ENCODE measurements at places on chromosomes 12 and 14.

- DNase-seq, result no peak
These were observed 40.8 kb upstream of the POC1B start for GRCh38 chr12:89566615-89567014.

- DNase-seq, result peak; percentile 5
These were observed 26.0 kb upstream of the IL22 start for GRCh38 chr12:68279227-68280054.

DNA sequence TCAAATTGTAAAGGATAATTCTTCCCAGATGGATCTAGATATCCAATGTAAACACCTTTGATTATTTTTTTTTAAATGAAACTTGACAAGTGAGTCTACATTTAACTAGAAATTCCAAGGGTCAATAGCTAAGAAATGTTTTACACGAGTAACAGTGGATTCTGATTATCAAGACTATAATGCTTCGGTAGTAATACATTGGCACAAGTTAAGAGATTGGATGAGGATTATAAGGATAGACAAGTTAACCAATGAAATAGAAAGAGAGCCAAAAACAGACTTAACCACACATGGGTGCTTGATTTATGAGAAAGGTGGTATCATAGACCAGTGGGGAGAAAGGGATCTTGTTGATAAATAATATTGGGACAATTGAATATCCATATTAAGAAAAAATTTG, 40.3 kb upstream of the PCED1B start:
- no peak for DNase-seq

- DNase-seq, result no peak
These were observed 202.2 kb upstream of the HMGA2 start for GRCh38 chr12:65622056-65622455.

DNA sequence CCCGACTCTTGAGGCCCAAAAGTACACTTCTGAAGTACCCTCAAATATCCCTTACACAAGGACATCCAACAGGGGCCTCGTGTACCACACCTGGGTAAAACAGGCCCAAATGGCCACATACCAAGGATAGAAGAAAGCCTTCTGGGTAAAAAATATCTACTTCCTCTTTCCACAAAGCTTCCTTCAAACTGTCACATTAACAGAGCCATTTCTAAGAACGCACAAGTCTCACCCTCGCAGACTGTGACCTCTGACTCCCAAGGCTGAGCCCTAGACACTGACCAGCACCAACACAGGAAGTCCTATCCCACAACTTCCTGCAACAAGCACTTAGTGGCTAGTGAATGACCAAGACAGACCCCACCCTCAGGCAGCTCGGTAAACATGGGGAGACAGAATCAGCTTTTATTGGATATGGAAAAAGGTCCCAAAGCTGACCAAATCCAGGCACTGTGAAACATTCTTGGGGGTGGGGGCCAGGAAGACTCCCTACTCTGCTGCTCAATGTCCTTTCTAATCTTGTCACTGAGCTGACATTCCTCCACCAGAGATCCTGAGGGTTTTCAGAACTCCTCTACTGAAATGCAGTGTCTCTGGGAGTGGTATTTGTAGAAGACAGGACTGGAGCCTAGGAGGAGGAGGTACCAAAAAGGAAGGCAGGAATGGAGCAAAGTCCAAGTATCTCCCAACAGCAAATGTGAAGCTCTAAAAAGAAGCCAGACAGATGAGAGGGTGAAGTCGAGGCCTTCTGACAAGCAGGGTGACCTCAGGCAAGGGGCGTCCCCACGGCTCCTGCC, 15.9 kb downstream of the KCTD10 start:
- peak; percentile 50 for DNase-seq

DNA sequence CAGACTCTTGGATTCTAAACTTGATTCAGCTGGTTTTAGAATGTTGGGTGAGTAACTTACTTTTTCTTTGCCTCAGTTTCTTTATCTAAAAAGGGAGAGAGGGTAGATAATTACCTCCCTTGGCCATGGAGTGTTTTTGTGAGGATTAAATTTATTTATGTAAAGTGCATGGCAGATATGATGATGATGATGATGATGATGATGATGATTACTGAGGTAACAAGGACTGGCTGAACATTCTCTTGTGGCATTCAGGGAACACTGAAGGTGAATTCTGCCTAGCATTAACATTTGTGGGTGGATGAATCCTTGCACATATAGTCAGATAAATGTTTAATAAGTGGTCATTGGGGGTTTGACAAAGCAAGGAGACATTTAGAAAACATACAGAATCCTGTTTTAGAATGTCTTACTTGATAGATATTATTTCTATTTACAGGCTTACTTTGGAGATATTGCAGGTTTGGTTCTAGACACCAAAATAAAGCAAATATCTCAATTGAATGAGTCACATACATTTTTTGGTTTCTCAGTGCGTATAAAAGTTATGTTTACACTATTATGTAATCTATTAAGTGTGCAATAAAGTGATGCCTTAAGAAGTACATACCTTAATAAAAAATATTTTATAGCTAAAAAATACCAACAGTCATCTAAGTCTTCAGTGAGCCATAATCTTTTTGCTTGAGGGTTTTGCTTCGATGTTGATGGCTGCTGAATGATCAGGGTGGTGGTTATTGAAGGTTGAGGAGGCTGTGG, 123.2 kb downstream of the SNAPC1 start:
- DNase-seq, result no peak

DNA sequence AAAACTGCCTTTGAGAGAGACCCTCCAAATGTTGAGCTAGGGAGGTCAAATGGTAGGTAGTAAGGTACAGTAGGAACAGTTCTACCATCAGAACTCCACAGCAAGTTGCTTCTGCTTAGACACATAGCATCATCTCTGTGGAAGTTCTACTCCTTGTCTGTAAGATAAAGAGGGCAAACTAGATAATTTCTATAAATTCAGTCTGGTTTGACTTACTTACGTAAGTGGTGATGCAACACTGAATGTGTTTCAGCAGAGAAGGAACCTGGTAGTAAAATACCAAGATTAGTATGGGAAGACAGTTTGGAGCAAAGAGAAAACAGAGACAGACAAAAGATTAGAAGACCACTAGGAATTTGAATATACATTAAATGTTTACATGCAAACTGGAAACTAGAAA, 42.0 kb downstream of the KITLG start:
- DNase-seq, result no peak

DNA sequence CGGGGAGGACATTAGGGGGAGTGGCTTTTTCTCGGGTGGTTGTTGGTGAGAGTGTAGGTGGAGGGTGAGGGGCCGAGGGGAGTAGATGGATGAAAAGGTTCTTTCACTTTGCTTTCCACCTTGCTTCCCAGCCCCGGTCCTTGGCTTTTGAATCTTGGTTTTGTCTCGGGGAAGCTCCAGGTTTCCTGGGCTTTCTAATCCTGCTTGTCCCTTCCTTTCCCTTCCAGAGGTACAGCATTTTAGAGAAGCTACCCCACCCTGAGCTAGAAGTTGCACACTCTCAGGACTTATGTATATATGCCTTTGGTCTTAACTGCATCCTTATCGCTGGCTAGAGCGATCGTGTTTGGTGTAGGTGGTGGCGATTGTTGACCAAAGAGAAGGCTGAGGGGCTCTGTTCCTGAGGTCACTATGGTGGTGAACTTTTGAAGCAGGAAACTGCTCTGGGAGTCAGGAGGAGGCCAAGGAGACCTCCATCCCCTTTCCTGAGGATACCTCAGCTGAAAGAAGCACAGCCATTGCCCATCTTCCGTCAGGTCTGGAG, 862 bp downstream of the PIP4K2C start:
- no peak for DNase-seq

GRCh38 chr12:3996322-3996721, 123.1 kb upstream of the PARP11 start:
- no peak for DNase-seq

DNA sequence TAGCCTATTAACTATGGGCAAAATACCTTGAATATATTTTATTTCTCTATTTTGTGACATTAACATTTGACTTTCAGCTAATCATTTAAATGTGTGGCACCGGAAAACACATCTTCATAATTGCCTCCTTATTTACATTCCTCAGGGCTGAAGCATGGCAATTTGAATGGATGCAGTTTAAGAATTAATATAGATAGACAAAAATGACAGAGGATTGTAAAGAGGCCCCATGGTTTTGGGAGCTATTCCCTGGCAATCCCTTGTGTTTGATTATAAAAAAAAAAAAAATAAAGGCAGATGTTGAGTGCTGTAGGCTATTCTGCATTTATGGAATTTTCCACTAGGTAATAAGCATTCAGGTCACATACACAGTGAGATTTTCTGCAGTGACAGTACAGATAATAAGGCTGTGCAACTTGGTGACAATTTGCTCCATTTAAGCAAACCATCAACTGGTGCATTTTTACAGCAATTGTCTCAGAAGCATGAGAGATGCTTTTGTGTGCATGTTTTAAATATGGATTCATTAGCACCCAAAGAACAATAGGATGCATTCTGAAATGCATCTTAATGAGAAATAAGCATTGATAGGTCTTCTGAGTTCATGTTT, 123.2 kb upstream of the SLC38A4 start:
- DNase-seq, result no peak

DNA sequence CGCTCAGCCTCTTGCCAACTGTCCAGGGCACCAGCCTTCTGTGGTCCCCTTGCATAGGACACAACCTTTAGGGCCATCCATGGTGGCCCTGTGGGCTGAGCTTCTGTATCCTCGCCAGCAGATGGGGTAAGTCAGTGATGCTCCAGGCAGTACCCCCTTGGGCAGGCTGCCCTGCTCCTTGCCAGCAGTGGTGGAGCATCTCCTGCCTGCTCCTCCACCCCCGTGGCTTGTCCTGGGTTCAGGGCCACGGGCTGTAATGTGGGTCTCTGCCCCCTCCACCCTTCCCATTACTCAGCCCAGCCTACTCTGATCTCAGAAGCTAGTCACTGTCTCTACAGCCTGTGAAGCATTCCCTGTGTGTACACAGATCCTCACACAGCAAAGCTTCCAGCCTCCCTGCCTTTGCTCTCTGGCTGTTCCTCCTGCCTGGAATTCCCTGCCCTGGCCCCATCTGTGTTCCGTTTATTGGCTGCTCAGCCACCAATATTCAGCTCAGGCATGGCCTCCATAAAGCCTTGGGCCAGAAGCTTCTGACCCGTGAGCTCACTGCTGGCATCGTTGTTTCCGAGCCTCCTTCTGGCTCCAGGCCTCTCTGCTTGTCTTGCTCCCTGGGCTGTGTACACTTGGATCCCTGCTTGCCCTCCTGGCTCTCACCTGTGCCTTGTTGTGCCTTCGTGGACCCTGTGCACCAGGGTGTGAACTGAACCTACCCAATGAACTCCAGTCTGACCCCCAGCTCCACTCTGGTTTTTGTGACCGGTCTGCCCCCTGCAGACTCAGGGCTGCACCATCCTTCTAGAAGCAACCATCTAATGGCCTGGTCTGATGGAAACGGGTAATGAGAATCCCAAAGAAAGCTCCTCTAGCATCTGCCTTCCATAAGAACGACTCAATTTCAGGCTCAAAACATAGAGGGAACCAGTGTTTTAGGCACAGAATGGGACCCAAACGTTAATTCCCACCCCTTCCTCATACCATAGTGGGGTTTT, 177.0 kb upstream of the PRMT8 start:
- DNase-seq, result peak; percentile 40

- DNase-seq, result no peak
These were observed 21.3 kb downstream of the GCH1 start for GRCh38 chr14:54881235-54881760.

- DNase-seq, result no peak
These were observed 21.1 kb downstream of the NT5DC3 start for GRCh38 chr12:103819892-103820291.

GRCh38 chr12:40829738-40830144, 137.5 kb downstream of the CNTN1 start:
- no peak for DNase-seq

Data from HepG2 (cell line).